Esophagus squamous epithelium (tissue), 5 donors: ENCODE measurements at places on chromosomes 1 and 21.

DNA sequence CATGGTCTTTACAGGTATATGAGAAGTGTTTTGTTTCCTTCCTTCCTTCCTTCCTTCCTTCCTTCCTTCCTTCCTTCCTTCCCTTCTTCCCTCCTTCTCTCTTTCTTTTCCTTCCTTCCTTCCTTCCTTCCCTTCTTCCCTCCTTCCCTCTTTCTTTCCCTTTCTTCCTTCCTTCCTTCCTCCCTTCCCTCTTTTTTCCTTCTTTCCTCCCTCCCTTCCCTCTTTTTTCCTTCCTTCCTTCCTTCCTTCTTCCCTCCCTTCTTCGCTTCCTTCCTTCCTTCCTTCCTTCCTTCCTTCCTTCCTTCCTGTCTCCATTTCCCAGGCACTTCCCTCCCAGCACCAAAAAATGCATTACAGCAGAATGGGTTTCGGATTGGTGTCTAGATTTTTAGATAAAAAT lies 235.0 kb upstream of the KIAA0040 start:
- DNase-seq: no peak

GRCh38 chr1:110341872-110342331 lies 2.7 kb downstream of the RBM15 start:
- no peak for DNase-seq

DNA sequence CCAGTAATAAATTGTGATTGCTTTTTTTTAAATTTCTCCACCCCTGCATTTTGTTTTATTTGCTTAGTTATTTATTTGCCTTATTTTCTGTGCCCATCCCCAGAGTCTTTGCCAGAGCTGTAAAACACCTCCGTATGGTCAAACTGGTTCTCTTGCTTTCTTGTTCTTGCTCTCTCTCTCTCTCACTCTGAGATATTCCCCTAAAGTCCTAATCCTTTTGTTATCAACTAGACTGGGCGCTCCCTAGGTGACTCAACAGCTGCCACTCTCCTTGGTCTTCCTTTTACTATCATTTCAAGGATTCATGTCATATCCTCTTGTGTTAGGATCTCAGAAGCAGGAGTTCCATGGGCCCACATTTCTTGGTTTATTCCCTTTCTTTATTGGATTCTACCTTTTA lies 160.0 kb downstream of the PRDM2 start:
- DNase-seq: no peak

- no peak for DNase-seq
Measured at GRCh38 chr1:212696721-212697331, 2.8 kb downstream of the BATF3 start.

DNA sequence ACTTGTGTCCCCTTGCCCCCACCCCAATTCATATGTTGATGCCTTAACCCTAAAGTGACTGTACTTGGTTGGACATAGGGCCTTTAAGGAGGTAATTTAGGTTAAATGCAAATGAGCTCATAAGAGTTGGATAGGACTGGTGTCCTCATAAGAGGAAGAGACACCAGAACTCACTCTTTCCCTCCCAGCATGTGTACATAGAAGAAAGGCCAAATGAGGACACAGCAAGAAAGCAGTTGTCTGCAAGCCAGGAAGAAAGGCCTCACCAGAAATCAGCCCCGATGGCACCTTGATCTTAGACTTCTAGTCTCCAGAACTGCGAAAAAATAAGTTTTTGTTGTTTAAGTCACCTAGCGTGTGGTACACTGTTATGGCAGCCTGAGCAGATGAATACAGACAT lies 45.5 kb downstream of the RAB3GAP2 start:
- DNase-seq: no peak

DNA sequence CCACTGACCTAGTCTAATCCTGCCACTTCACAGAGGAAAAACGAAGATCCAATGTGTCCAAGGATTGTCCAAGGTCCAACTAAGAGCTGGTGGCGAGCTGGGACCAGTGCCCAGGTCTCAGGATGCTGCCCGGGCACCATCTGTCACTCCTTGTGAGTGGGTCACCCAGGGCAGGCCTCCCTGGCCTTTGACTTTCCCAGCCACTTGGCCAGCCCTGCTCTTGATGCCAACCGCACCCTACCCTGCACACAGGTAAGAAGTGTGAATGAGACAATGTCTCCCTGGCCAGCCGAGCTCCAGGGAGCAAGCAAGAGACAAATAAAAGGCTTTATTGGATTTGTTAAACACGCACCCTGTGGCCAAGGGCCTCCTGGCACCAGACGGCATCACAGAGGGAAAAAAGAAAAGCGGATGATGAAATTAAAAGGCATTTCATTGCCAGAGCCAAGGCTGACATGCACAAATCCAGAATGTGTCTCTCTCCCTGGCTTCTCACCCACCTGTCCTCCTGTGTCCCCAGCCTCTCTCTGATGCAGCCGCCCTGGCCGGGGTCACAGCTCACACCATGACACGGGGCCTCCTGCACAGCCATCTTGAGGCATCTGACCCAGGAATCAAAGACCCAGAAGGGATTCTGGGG lies 72.8 kb downstream of the CAMK2N1 start:
- no peak for DNase-seq

DNA sequence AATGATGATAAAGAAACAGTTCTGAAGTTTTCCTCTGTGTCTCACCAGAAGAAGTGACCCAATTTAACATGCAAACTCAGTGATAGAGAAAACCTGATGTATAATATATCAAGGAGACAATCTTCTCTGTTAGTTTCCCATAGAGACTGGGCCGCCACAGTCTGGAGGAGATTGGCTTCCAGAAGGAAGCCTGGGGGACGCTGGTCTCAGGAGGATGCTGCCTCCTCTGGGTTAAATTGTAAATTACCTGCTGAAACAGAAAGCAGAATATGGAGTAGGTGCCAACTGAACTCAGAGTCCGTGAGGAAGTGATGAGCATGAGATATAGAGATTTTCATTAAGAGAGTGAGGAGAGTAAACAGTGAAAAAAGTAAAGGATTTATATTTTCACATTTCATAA lies 15.8 kb downstream of the OR14I1 start:
- no peak for DNase-seq

- DNase-seq: no peak
Measured at GRCh38 chr1:221097479-221098281, 218.4 kb downstream of the HLX start.

DNA sequence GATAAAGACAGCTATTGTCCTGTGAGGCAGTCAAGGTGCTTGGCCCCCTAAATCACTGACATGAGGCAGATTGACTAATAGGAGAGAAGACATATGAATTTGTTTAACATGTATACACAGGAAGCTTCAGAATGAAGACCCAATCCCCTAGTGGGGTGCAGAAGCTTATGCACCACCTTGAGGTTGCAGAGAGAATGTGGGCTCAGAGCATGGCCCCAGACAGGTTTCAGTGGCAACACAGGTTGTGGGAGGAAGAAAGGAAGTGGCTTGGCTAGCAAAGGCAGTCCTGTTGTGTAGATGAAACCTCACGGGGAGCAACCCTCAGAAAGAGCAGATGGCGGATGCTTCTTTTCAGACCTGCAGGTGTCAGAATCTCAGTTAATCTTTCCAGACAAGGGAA lies 37.0 kb upstream of the PARP1 start:
- peak; percentile 4 for DNase-seq

DNA sequence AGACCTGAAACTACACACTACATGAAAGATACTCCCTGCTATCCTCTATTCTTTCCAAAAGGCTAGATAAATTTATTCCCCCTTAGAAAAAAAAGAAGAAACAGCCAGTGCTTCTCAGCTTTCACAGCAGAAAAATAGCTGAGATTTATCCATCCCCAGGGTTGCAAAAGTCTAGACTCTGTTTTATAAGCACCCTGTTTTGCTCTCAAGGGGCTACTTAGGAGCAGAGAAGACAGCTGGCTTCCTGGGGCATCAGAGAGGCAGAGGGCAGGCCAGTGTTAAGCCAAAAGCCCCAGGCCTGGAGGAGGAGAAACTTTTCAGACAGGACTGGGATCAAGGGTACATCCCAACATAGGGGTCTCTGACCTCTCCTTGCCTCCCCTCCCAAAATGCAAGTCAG lies 3.9 kb downstream of the LAMB3 start:
- DNase-seq: no peak

DNA sequence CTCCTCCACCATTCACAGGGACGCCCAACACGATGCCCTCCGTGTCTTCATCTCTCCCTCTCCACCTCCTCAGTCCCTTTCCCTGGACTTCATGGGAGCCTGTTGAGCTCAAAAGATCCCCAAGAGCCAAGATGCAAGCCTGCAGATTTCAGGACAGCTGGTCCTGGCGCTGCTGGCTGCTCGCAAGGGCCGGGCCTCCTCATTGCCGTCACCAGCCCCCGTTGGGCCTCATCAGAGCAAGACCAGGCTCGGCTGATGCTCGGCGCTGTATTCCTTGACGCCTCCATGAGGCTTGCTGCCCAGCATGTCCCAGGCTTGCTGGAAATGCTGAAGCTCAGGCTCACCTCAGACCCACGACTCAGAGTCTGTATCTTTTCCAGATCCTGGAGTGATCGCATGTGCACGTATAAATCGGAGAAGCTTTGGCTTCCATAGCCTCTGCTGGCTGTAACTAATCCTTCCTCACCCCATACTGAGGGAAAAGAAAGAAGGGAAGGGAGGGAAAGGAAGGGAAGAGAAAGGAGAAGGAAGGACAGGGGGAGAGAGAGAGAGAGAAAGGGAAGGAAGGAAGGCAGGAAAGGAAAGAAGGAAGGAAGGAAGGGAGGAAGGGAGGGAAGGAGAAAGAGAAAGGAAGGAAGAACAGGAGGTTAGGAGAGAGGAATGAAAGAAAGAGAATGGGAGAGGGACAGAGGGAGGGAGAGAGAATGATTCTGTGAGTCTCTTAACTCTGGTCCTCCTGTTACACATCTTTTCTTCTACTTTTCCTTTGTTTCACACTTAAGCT lies 94.6 kb downstream of the KCNJ15 start:
- no peak for DNase-seq

DNA sequence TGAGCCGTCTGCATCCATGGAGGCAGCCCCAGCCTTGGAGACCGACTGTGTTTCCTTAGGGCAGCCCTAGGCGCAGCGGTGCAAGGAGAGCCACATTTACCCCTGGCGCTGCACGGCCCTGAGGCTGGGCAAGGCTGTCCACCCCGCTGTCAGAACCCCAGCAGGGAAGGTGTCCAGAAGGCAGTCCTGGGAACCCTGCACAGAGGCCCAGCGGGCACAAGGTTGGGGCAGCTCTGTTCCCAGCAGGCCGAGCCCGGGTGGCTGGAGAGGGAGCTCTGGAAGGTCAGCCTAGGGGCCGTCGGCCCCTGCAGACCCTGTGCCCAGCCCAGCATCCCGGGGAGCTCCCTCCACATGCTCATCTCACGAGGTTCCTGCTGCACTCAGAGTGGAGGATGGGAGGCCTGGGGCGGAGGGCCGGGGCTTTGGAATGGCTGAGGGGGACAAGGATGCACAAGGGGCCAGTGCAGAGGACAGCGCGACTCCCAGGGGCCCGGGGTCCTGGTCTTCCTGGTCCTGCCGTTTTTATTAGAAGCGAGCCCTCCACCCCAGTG lies 19.9 kb upstream of the SAMD11 start:
- no peak for DNase-seq

GRCh38 chr1:18360251-18360650 lies 120.5 kb upstream of the KLHDC7A start:
- DNase-seq: no peak

DNA sequence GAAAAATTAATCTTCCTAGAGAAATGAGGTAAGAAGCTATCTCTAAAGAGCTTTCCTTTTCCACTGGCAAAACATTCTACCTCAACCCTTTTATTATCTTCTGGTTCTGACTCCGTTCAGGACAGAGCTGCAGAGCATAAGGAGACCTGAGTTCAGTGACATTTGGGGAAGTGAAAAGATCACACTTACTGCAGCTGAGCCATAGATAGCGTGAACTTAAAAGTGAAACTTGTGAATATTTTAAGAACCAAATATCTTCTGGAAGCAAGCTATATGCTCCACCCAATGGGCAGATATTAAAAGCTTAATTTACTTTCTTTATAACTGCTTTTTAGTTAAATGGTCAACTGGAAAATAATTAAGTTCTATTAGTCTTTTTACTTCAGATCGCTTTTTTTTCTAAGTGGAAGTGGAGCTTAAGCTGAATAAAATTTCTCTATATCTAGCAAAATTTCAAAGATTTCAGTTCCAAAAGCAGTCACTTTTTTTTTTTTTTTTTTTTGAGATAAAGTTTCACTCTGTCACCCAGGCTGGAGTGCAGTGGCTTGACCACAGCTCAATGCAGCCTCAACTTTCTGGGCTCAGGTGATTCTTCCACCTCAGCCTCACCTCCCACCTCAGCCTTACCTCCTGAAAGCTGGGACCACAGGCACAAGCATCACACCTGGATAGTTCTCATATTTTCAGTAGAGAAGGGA lies 11.9 kb downstream of the PTPN22 start:
- DNase-seq: no peak

GRCh38 chr1:53195246-53196016 lies 1.2 kb upstream of the CPT2 start:
- no peak for DNase-seq

DNA sequence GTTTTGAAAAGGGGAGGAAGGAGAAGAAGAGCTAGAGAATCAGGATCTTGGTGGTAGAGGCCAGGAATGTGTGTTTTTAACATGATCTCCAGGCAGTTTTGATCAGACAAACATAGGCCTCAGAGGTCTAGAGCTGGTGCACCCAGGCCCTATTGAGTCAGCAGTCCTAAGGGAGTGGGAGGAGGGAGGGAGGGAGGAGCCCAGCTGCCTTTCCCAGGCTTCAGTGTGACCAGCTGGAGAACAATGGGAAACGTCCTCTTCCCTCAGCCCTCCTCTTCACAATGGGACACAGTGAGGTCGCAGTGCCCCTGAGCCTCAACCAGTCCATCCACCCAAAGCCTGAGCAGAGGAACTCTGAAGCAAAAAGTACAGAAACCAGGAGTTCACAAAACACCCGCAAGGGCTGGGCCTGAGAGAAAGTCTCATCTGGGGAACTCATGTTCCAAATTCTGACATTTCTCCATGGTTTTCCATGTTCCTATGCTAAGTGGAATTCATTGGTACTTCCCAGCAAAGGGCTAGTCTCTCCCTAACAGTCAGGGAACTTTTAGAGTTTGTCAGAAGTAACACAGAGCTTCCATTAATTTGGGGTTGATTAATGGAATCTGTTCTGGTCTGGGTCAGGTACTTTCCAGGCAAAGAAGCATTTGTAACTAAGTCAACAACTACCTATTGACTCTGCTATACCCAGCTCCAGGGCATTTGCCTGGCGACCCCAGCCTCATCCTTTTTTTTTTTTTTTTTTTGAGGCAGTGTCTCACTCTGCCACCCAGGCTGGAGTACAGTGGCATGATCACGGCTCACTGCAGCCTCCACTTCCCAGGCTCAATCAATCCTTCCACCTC lies 37.5 kb downstream of the ELAPOR1 start:
- DNase-seq: no peak

GRCh38 chr1:151520359-151520758 lies 9.2 kb downstream of the CGN start:
- no peak for DNase-seq

DNA sequence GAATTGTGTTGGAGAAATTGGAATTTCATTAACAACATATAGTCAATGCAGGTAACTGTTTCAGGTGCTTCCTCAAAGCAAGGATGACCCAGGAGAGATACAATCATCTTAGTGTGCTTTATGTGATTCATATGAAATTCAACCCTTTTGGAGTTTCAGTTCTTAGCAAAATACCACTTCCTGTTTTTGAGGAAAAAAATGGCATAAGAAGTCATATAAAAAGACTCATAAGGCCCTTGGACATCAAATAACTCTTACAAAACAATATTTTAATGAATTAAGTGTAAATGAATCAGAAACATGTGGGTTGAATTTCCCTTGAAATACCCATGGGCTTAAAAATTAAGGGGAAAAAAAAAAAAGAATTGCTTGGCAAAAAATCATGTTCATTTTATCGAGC lies 926.6 kb downstream of the LTN1 start:
- DNase-seq: no peak
